Thoracic aorta (tissue), 2 donors: ENCODE measurements at places on chromosomes 16 and 17.

DNA sequence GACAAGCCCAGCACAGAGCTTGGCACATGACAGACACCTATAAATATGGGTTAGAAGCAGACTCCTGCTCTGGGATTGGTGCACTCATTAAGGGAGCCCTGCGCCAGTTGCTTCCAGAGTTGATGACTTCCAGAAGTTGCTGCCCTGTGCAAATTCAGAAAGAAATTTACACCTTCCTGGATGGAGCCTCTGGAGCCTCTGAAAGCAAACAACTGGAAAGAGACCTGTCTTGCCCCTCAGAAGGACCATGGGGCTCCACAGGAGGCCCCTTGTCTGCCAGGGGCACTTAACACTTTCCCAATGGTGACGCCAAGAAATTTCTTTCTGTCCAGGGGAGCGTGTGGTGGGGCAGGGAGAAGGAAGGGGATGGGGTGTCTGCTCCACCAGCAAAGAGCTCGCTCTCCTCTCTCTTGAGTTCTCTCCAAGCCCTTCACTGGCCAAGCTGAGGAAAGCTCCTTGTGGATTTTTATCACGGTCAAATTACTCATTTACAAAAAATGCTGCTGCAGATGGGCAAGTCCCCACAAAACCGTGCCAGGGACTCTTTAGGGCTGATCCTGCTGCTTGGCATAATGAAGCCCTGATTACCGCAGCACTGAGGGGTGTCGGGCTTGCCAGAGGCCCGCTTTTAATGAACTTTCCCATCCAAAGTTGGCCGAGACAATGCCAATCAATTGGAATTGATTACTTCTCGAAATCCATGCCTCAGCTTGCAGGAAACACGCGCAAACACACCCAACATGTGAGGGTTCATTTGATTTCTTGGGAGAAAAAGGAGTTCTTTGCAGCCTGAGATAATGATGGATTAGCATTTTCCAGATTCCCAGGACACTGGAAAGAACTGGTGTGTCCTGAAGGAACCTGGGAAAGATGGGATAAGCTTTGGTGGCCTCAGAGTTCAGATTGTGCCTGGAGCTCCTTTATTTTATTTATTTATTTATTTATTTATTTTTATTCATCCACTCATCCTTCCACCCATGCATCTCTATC is 583.6 kb upstream of the CDH5 start:
- no peak for DNase-seq

DNA sequence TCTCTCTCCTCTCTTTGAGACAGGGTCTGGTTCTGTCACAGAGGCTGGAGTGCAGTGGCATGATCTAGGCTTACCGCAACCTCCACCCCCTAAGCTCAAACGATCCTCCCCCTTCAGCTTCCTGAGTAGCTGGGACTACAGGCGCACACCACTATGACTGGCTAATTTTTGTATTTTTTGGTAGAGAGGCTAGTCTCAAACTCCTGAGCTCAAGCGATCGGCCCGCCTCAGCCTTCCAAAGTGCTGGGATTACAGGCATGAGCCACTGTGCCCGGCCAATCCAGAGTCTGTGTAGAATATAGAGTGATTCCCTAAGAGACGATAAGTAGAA is 65.8 kb upstream of the RPH3AL start:
- DNase-seq = no peak

GRCh38 chr17:34156401-34156740 is 98.7 kb upstream of the CCL2 start:
- DNase-seq = no peak

DNA sequence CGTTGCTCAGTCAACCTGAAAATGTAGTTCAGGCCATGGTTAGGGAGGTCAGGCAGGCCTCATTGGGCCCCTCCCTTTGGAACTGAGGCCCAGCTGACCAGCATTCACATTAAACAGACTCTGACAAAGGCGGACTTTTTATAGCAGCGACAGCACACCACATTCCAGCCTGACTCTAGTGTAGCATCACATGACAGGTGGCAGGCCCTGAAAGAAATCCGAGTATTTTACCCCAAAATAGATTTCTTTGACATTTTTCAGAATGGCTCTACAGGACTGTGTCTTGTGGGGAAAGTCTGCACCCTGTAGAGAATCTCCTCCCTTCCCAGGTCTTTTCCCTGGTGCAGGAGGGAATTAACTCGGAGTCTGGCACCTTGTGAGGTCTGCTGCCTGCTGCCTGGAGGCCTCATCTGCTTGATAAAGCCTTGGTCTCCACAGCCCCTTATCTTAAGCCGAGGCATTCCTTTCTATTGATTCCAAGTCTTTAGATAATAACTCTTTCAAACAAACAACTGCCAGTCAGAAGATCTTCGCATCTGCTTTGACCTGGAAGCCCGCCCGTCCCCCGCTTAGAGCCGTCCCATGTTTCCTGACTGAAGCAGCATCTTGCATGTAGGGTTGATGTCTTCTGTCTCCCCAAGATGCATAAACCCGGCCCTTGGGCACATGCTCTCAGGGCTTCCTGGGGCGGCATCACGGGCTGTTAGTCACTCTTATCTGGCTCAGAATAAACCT is 44.0 kb upstream of the CAPN15 start:
- DNase-seq = no peak

DNA sequence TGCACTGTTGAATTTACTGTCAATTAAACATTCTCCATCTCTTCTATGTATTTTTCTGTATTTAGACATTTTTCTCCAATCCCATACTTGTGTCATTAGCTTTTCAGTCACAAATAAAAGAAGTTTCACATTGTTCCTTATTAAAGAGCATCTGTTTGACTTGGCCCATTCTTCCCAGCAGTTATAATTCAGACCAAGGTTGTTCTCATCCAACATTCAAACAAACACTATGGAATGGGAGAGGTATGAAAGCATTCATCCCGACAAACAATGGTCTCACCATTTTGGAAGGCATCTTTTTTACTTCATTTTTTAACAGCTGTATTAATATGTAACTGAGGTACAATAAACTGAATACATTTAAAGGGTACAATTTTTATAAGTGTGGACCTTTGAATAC is 208.8 kb upstream of the MAF start:
- no peak for DNase-seq

GRCh38 chr16:71242601-71243000 is 12.1 kb upstream of the HYDIN start:
- DNase-seq = no peak

DNA sequence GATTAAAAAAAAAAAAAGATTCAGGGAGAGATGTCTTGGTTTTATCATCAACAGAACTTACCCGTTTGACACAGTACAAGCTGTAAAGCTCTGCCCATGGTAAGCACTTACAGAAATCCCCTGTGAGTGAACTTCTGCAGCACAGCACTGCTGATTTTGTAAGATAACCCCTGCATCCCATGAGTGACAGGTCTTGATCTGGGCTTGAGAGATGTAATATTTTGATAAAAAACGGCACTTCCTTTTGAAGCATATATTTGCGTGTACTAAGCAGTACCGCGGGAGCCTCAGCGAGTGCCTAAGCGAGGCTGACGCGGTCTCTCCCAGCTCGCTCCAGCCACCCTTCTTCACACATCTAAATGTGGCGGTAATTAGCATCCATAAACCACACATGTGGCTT is 50.5 kb downstream of the IKZF3 start:
- DNase-seq = no peak

DNA sequence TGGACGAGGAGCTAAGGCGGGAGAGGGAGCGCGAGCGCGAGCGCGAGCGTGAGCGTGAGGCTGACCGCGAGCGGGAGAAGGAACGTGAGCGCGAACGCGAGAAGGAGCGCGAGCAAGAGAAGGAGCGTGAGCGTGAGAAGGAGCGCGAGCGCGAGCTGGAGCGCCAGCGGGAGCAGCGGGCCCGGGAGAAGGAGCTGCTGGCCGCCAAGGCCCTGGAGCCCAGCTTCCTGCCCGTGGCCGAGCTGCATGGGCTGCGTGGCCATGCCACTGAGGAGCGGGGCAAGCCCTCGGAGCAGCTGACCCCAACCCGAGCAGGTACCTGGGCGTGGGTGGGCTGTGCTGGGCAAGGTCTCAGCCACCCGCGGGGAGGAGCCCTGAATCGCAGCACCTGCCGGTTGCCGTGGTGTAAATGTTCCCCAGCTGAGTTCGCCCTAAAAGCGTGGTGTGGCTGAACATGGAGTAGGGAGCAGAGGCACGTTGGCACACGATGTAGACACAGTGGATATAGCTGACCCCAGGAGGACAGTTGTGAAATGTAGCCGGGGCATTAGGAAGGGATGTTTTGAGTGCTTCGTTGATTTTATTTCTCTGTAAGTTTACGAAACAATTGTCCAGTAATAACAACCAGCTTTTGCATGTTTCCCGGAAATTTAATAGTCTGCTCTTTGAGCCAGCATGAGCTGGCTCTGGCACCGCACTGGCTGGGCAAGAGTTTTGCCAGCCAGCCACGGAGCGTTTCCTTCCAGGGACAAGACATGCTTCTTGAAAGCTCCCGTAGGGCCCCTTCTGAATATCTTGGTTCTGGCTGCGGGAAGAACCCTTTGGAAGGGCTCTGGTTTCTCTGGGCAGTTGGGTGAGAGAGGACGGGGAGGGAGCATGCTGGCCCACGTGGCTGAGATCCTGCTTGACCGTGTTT is 32.1 kb downstream of the GINS2 start:
- DNase-seq = no peak

DNA sequence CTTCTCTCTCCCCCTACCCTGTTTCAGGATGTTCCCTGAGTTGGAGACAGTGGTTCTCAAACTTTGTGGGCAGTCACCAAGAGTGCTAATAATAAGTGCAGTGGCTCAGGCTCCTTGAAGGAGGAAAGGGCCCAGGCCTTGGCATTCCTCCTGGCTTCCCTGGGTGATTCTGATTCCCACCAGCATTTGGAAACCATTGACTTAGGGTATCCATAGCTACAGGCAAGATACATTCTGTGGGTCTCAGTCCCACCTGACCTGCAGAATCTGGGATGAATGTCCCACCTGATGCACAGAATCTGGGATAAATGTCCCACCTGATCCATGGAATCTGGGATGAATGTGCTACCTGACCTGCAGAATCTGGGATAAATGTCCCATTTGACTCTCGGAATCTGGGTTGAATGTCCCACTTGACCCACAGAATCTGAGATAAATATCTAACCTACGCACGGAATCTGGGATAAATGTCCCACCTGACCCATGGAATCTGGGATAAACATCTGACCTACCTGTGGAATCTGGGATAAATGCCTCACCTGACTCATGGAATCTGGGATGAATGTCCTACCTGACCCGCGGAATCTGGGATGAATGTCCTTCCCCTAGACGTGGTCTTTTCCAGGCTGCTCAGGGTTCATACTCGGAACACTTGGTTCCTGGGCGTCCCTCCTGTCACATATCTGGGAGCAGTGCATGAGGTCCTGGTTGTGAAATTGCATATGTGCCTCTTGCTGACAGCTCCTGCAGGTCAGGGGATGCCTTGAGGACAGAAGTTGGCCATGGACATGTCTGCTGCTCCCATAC is 136.7 kb upstream of the HS3ST2 start:
- no peak for DNase-seq

GRCh38 chr16:24511792-24512191 is 27.6 kb upstream of the RBBP6 start:
- no peak for DNase-seq

- DNase-seq = no peak
Observed at GRCh38 chr17:81719410-81720266, 7.6 kb downstream of the SLC25A10 start.

GRCh38 chr17:38508570-38508950 is 80.3 kb downstream of the ARHGAP23 start:
- no peak for DNase-seq

DNA sequence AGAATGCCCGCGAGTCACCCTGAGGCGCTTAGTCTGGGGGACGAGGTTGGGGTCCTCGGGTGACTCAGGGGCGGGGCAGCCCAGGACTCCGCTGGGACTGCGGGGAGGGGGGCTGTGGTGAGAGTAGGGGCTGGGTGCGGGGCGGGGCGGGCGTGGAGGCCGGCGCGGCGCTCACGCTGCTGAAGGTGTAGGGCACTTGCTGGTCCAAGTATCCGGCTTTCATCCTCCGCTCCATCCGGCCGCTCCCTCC is 832 bp downstream of the ETV4 start:
- DNase-seq = no peak

DNA sequence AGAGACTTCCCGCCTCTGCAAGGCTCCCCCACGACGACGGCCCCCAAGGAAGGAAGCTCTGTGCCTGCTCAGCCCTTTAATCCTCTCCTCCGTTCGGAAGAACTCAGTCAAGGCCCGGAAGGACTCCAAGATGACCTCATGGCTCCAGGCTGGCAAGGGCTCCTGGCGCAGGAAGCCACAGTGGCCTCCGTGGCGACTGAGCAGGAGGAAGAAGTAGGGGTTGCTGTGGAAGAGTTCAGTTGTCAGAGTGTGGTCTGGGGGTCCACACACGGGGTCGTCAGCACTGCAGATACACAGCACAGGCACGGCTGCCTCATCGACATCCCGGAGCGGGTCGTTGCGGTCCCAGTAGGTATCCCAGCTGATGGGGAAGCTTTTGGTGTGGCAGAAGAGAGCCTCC is 4.2 kb downstream of the ABHD15 start:
- no peak for DNase-seq

DNA sequence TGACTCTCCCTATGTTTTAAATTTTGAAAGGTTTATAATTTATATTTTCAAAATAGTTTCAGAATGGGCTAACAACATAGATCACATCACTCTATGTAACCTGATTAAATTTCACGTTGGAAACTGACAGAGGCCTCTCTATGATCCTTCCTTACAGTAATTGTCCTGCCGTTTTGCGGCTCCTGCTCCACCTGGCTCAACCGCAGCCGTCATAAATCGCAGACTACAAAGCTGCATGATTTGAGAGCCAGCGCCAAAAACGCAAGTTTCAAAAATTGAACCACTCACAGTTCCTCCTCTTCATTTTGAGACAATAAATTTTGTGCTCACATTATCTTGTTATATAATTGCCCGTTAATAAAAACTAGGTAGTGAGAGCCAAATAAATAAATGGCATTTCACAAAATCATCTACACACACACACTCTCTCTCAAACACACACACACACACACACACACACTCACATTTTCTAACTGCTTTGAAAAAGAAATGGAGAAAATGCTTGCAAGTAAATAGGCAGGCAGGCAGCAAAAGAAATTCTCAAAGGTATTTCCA is 263.1 kb upstream of the PSMD7 start:
- DNase-seq = no peak

DNA sequence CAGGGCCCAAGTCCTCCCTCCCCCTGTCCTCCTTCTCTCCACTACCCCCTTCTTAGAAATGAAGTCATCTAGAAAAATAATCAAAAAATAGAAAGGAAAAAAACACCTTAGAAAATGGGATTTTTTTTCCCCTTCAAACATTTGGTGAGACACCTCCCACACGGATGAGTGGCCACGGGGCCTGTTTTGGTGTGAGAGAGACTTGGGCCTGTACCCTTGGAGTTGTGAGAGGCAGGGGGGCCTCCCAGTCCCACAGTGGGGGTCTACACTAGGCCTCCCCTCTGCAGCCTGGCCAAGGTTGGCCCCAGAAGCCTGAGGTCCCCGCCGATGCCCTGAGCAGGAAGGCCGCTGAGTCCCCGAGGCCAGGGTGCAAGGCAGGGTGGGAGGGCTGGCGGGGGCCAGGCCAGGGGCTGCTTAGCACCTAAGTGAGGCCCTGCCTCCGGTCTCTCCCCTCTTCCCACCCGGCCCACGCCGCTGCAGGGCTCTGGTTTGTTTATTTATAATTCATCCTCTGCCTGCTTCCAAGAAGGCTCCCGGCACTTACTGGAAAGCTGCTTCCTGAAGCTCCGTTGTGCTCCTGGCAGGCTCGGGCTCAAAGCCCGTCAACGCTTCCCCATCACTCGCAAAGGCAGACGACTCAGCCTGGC is 26.4 kb downstream of the NPTX1 start:
- no peak for DNase-seq
